ENCODE measurements at places on chromosomes 5 and 9.

DNA sequence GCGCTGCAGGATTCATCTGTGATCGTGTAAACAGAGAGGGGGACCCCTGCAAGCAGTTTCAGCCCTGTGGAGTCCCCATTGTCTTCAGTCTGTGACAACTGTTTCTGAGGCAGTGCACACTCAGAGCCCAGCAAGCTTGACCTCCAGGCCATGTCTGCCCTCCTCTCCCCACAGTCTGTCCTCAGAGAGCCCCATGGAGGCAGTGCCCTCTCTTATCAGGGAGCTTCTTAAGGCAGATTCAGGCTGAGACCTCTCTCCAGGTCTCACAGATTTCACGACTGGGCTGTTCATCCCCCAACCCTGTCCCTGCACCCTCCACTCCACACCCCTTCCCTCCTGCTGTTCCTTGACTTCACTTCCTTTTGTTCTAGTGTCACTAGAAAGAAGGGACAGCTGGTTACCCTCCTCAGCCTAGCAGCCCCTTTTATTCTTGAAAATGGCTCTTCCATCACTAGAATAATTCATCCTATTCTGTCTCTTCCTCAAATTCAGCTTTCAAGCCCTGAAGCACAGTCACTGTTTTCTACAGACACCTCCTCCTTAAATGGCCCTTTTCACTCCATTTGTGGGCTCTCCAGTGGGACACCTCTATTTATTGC is 218.4 kb downstream of the MED10 start:
- no peak for DNase-seq

GRCh38 chr9:93578844-93579243 is 2.5 kb downstream of the PHF2 start:
- DNase-seq = peak; percentile 13

DNA sequence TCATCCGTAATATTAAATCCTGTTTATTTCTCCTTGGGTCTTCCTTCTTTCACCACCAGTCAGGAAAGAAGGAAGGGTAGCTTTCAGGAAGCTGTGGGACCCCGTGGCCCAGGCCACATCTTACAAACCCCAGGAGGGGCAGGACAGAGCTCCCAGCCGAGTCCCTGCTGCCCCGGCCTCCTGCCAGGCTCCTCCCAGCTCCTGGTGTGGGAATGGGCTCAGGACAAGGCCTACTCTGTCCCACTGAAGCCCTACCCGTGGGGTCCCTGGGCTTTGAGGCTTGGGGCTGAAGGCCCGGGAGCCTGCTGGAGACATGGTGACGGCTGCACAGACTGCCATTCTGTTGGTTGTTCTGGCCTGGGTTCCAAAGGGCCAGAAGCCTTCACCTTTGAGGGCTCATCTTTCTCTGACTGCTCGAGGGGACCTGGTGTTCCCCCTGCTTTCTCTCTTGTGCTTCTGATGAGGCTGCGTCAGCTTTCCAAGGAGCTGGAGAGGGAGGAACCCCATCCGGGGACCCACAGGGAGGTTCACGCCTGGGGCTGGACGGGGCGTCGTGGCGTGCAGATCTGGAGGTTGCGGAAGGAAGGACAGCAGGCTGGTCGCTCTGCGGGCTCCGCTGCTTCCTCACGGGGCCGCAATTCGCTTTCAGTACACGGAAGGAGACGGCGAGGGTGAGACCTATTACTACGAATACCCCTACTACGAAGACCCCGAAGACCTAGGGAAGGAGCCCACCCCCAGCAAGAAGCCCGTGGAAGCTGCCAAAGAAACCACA is 86.6 kb downstream of the COL5A1 start:
- no peak for DNase-seq

DNA sequence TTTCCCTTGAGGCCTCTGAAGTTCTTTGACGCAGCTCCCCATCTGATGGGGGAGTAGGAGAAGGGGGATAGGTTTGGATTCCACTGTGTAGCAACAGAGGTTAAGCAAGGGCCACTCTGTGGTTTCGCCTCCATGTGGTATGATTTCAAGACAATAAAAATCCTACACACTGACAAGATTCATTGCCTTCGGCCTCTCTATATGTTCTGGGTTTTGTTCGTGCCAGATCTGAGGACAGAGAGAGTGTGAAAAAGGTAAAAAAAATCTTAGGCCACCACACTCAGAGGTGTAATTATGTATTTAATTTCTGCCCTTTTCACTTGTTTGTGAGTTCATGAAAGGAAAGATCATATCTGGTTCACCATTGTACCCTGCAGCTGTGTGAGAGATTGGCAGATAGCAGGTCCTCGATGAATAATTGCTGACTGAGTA is 715.2 kb upstream of the ZNF608 start:
- no peak for DNase-seq

DNA sequence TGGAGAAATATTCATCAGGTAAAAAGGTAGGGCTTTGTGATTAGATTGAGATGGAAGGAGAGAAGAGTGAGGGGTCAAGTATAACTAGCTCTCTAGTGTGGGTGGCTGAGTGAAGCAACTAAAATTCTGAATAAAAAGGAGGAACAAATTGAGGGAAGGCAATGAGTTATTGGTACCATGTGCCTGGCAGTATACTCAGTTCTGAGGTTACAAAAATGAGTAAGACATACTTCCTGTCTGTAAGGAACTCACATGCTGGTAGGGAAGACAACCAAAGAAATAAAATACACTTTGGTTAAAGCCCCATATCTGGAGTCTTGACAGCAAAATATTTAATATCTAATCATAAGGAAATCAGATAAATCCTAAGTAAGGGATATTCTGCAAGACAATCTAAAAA is 476.8 kb upstream of the C9orf72 start:
- DNase-seq = no peak

Data from activated T-cell treated with anti-CD3 and anti-CD28 coated beads, Interleukin-2, amount 50 U/mL, for 48 hours (primary cell).